ENCODE measurements at places on chromosomes 16 and 17.
A peak's percentile ranks its signal among the peaks of the same experiment; 100 is the strongest.

- DNase-seq = no peak
These were observed 16.1 kb downstream of the MRM3 start for GRCh38 chr17:798246-798645.

DNA sequence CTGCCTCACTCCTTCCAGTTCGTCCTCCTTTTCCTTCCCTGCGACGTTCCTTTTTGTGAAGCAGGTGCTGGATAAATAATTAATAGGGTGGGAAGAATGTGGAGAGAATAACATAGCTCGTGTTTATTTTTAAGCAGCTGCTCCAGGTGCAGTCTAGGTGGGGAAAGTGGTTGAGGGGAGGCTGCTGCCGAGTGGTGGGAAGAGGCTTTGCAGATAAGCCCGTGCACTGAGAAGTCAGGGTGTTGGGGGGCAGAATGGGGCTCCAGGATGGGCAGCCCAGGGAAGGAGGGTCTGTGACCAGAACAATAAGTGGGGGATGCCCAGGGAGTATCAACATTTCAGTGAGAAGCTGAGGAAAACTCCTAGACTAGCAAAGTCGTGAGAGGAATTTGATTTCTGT lies 300.5 kb downstream of the CPPED1 start:
- DNase-seq = no peak

GRCh38 chr16:56789360-56789759 lies 59.4 kb downstream of the NUP93 start:
- no peak for DNase-seq

GRCh38 chr17:73972901-73973300 lies 230.6 kb upstream of the RPL38 start:
- no peak for DNase-seq

- no peak for DNase-seq
These were observed 101.3 kb downstream of the ZFHX3 start for GRCh38 chr16:72946474-72947194.

DNA sequence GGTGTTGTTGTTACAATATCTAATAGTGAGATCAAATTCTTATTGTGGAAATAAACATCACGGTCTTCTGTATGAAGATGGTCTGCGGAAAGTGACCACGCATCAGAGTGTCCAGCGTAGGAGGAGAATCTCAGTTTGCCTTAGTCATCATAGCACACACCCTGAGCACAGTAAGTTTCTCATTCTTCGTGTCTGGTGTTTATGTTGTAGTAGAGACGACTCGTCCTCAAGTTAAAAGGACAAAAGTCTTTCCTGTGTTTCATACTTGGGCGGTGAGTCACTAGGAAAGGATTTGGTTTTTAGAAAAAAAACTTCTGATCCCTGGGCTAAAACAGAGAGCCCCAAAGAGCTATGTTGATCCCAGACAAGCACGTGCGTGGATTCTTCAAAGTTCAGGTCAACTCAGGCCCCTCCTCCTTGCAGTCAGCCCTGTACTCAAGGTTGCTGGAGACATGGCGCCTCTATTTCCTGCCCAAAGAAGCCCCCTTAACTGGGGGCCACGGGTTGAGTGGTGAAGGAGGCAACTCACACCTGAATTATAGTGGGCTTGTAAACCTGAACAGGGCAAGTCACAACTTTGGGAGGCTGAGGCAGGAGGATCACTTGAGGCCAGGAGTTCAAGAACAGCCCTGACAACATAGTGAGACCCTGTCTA lies 170.4 kb downstream of the ZFHX3 start:
- DNase-seq = peak; percentile 83

- no peak for DNase-seq
These were observed 25.8 kb upstream of the TNFSF12 start for GRCh38 chr17:7523033-7523432.

DNA sequence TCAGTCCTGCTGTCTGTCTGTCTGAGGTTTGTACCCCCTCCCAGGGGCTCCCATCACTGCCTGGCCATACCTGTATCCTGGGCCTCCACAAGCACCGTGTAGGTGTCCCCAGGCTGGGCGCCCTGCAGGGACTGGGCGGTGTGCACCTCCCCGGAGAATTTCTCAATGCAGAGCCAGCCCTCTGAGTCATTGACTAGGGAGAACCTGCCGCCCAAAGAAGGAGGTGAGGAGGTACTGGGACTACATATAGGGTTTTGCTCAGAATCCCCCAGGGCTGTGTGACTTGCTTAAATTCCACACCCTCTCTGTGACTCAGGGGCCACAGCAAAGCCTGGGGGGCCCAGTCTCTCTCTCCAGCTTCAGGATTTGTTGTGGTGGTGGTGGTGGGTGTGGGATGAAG lies 7.6 kb downstream of the CDH16 start:
- DNase-seq = no peak

GRCh38 chr17:30352240-30352814 lies 18.5 kb upstream of the TMIGD1 start:
- no peak for DNase-seq

DNA sequence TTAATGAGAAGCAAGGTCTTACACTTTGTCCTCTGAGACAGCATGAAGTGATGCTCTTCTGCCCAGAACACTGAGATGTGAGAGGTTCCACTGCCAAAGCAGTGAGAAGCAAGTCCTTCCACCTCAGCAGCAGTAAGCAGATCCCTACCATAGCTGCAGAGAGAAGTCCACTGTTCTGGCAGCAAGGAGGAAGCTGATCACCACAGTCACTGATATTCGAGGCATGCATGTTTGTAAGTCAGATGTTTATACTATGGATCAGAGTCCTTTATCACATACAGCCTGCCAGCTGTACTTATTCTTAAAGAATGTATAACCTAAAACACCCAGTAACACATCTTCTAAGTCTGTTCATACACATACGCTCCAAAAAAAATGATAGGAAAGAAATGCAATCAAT lies 18.2 kb upstream of the METTL2A start:
- DNase-seq = no peak

DNA sequence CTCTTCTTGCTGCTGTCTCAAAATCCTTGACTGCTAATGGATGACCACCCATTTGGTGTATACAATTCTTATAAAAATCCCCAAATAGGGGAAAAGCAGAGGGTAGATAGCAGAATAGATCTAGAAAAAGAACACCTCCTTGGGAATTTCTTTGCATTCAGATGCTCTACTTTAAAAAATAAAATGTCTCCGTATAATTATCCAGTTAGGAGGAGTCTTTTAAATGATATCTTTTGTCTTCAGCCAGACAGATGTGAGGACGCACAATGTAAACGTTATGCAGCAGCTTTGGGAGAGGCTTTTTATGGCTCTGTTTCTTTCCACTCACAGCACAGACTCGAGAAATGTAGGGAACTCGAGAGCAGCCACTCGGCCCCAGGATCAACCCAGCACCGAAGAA lies 300.2 kb downstream of the IRF8 start:
- no peak for DNase-seq

DNA sequence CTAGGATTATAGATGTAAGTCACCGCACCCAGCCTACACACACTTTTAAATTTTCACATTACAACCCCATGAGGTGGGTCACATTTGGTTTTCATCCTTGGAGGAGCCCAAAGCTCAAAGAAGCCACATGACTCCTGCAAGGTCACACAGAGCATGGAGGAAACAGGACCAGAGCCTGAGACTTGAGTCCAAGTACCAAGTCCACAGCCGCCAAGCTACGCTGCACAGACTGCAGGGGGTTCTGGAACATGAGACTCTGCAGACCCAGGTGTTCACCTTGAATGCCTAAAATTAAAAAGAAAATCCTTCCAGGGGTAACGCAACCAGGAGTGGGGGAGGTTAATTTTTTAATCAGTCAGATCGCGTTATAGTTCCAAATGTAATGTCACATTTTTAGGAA lies 150.2 kb downstream of the ZFHX3 start:
- DNase-seq = no peak

DNA sequence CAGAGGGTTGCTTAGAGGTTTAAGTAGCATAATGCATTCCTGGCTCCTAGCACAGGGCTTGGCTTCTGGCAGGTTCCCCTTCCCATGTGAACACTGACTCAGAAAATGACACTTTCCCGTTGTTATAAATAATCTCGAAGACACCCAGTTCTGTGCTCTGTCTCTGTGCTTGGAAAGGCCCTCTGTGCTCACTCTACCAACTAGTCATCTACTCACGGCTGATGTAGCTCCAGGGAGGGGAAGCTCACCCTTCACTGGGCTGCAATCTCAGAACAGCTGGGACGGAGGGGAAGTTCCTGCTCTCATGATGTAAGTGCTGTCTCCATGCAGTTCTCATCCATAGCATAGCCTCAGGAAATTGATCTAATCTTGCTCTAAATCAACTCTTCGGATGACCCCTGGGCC lies 230.5 kb upstream of the ASIC2 start:
- DNase-seq = no peak

- DNase-seq = no peak
These were observed 49.2 kb downstream of the NXPH3 start for GRCh38 chr17:49624896-49625295.

DNA sequence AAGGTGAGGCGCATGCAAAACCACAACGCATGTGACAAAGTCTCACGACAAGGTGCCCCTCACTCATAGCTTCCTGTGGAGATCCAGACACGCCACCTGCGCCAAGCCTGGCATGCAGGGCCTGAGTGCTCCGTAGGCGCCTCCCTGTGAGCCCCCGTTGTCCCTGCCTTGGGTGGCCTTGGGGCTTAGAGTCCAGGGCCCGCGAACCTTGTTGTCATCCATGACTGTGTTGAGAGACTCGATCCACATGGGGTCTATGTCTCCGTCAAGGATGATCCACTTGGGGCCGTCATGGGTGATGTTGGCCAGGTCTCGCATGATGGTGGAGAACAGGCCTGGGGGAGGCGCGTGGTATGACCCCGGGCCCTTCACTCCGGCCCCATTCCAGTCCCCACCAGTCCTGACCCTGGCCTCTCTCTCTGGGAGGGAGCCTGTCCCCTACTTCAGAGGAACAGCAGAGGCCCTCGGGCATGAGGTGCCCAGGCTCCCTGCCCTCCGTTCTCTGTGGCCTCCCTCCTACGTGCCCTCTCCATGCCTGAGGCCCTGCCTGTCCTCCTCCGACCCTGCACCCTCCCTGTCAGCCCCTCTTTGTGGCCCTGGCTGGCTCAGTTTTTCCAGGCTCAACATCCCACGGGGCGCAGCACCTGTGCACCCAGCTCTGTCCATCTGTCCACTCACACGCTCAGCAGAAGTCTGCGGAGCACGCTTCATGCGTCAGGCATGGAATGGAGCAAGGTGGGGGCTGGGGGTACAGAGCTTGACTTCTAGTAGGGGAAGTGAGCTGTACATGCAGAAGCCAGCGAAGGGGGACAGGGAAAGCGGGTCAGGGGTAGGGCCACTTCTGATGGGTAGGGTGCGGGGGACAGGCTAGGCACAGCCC lies 85.7 kb downstream of the DNAH17 start:
- DNase-seq = no peak

DNA sequence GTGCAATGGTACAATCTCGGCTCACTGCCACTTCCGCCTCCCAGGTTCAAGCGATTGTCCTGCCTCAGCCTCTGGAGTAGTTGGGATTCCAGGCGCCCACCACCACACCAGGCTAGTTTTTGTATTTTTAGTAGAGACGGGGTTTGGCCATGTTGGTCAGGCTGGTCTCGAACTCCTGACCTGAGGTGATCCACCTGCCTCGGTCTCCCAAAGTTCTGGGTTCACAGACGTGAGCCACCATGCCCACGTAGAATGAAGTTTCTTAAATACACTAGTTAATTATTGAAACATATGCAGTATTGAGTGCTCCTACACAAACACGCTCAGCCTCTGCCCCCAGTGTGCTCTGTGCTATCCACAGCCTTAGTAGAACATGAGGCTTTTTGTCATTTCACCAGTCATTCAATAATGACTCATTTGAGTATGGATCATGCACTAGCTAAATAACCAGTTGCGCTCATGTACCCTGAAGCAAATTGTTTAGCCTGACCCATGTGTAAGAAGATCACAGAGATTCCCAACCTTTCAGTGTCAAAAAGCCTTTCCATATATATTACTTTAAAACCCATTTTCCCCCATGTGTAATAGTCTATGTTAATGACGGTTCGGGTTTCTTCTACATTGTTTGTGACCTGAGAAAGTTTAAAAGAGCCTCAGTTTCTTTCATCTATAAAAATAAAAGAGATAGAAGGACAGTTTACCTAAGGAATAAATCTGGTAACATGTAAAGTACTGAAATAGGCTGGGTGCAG lies 49.7 kb downstream of the TUBD1 start:
- DNase-seq = peak; percentile 92

GRCh38 chr17:82439829-82440365 lies 10.7 kb downstream of the CYBC1 start:
- DNase-seq = no peak

DNA sequence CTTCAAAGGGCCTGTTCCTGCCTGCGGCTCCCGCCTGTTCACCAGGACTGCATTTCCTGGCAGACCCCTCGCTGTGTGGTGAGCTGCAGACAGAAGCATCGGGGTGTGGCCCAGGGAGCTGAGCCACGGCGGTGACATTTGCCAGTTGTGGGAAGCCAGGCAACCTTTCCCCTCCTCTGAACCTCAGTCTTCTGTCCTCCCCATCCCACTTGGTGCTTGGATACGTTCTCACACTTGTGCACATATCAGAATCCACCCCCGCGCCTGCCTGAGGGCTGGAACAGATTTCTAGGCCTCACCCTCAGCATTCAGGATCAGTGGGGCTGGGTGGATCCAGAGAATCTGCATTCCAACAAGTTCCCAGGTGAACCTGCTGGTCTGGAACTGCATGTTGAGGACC lies 63.5 kb downstream of the CRISPLD2 start:
- DNase-seq = no peak

DNA sequence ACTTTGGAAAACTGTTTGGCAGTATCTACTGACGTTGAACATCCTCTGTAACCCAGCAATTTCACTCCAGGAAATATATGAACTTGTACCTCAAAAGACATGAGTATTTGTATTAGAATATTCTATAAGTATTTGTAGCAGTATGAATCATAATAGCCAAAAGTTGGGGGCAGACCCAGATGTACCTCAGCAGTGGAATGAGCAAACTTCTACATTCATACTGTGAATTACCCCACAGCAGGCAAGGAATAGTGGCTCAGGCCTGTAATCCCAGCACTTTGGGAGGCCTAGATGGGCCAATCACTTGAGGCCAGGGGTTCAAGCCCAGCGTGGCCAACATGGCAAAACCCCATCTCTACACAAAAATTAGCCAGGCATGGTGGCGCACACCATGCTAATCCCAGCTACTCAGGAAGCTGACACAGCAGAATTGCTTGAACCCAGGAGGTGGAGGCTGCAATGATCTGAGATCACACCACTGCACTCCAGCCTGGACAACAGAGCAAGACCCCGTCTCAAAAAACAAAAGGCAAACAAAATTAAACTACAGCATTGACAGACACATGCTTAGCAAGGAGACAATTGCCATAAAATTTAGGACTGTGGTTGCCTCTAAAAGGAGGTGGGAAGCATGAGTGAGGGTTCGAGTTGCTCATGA lies 11.2 kb upstream of the HELZ start:
- DNase-seq = no peak

- no peak for DNase-seq
These were observed 514 bp downstream of the UBFD1 start for GRCh38 chr16:23557779-23558702.

GRCh38 chr17:35359398-35359797 lies 14.0 kb downstream of the SLFN11 start:
- DNase-seq = no peak

- DNase-seq = no peak
These were observed 217.4 kb upstream of the TNRC6C start for GRCh38 chr17:77741109-77741508.

Measured in GM04503 (cell line).